ENCODE measurements at places on chromosomes 1 and 21. TPM values are rescaled to one million over a fixed set of nuclear protein-coding genes. Genes with fewer than 3 reads are reported as not detected.

Gene AKNAD1
- not detected for total RNA-seq

DNA sequence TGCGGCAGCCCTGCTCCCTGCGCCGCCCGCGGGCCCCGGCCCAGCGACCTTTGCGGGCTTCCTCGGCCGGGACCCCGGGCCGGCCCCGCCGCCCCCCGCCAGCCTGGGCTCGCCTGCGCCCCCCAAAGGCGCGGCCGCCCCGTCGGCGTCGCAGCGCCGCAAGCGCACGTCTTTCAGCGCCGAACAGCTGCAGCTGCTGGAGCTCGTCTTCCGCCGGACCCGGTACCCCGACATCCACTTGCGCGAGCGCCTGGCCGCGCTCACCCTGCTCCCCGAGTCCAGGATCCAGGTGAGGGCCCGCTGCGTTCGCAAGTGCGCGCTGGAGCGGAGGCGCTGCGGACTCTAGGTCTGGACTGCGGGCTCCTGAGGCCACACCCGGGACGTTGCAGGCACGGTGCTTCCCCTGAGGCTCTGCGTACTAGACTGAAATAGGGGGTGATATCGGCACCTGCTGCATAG is 351 bp downstream of the MIXL1 start:
- H3K27ac ChIP-seq = no peak overlapping the region
- H3K4me1 ChIP-seq = peaks cover 7% of the 10 kb centered on the region
- peak; percentile 20 for DNase-seq

Gene AGMAT
- 0.49 TPM for total RNA-seq

GRCh38 chr1:33272509-33272908 is 16.2 kb downstream of the ZNF362 start:
- peaks cover 4% of the 10 kb centered on the region for H3K36me3 ChIP-seq
- H3K4me3 ChIP-seq = no peak overlapping the region
- DNase-seq = peak; percentile 39
- H3K4me1 ChIP-seq = peaks cover 24% of the 10 kb centered on the region

Gene KCNJ9
- total RNA-seq = not detected

Gene AGRN
- 147 TPM for total RNA-seq

DNA sequence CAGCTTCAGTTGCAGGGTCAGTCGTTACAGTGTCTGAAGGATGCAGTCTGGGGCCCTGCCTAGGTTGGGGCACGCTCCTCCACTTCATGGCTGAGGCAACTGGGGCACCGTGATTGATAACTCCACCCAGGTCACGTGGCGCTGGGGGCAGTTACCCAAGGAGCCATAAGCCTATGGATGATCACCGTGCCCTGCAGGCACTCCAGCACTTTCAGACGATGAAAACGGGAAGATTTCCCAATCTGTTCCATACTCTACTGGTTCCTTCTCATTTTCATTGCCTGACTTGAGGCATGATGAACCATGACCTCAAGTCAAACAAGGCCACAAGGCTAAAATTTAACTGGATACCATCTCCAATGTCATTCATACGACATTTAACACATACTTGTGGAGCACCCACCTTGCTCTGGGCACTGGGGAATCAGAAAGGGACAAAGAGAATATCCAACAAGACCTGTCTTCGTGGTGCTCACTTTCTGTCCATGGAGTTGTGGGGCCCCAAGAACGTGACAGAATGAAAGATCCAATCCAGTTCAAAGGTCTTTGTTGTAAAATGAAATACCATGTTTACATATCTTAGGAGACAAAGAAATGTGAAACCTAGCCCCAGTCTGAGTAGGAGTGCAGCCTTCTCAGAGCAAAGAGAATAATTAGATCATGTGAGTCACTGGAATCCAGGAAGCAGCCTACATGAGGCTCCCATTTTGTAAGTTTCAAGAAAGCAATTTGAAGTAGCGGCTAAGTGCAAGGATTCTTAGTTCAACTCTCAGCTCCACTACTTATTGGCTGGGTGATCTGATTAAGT is 39.4 kb upstream of the SPOCD1 start:
- no peak overlapping the region for H3K4me3 ChIP-seq
- no peak overlapping the region for H3K27ac ChIP-seq
- no peak for DNase-seq
- no peaks in the 10 kb centered on the region for H3K36me3 ChIP-seq
- no peaks in the 10 kb centered on the region for H3K27me3 ChIP-seq
- no peaks in the 10 kb centered on the region for H3K4me1 ChIP-seq

- H3K27me3 ChIP-seq = no peaks in the 10 kb centered on the region
- H3K27ac ChIP-seq = no peak overlapping the region
- no peak for DNase-seq
These were observed 88.0 kb downstream of the CD247 start for GRCh38 chr1:167430134-167430848.

DNA sequence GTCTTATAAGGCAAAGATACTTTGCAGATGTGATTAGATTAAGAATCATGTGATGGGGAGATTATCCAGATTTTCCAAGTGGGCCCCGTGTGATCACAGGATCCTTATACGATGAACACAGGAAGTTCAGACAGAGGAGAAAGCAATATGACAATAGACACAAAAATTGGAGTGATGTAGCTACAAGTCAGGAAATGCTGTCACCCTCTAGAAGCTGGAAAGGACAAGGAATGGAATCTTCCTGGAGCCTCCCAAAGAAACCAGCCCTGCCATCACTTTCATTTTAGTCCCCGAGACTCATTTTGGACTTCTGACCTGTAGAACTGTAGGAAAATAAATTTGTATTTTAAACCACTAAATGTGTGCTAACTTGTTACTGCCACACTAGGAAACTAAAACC is 61.9 kb upstream of the C1orf21 start:
- no peak overlapping the region for H3K27ac ChIP-seq
- no peak overlapping the region for H3K4me3 ChIP-seq
- H3K36me3 ChIP-seq = no peaks in the 10 kb centered on the region
- H3K4me1 ChIP-seq = peaks cover 7% of the 10 kb centered on the region

DNA sequence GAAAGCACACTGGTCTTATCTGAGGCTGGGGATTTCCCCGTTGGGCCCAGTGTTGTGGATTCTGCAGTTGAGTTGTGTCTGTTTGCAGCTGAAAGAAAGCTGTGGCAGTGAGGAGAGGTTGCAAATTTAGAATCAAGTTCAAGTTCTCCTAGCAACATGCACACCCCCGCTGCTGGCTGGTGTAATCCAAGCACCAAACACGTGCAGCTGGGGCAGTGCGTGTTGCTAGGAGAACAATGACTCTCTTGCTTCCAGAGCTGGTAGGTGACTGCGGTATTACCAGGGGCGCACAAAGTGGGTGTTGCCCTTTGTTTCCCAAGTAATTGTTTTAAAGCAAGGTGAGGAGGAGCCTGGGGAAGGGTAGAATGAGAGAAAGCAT is 91.5 kb downstream of the IER5 start:
- no peak overlapping the region for H3K27ac ChIP-seq
- H3K36me3 ChIP-seq = no peaks in the 10 kb centered on the region
- no peaks in the 10 kb centered on the region for H3K27me3 ChIP-seq
- H3K4me1 ChIP-seq = no peaks in the 10 kb centered on the region

DNA sequence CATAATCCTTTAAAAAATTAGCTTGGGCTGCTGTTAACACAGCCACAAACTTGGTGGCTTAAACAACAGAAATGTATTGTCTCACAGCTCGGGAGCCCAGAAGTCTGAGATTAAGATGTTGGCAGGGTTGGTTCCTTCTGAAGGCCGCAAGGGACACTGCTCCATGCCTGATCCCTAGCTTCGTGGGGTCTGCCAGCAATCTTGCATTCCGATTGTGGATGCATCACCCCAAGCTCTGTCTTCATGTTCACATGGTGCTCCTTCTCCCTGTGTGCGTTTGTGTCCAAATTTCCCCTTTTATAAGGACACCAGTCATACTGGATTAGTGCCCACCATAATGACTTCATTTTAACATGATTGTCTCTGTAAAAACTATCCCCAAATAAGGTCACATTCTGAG is 5.0 kb upstream of the HHIPL2 start:
- H3K27ac ChIP-seq = no peak overlapping the region
- H3K4me1 ChIP-seq = no peaks in the 10 kb centered on the region
- H3K4me3 ChIP-seq = no peak overlapping the region
- no peak for DNase-seq
- no peaks in the 10 kb centered on the region for H3K36me3 ChIP-seq

DNA sequence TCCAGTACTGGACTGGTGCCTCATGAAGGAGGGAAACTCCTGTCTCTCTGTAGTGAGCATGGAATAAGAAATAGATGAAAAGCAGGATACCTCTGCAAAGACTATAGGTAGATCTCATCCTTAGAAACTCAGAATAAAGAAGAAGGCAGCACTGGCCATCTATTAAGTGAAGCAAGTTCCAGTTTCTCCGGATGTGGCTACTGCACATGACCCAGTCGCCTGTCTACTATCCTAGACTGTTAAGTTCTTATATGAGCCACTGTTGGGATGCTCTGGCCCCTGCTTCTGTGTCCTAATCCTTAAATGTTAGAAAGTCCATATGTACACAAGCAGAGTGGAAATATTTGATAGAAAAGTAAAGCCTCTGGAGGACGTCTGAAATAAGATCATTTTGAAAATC is 2.2 kb downstream of the FASLG start:
- H3K27ac ChIP-seq = no peak overlapping the region
- DNase-seq = no peak
- H3K36me3 ChIP-seq = no peaks in the 10 kb centered on the region
- no peak overlapping the region for H3K4me3 ChIP-seq
- no peaks in the 10 kb centered on the region for H3K27me3 ChIP-seq
- H3K4me1 ChIP-seq = no peaks in the 10 kb centered on the region

DNA sequence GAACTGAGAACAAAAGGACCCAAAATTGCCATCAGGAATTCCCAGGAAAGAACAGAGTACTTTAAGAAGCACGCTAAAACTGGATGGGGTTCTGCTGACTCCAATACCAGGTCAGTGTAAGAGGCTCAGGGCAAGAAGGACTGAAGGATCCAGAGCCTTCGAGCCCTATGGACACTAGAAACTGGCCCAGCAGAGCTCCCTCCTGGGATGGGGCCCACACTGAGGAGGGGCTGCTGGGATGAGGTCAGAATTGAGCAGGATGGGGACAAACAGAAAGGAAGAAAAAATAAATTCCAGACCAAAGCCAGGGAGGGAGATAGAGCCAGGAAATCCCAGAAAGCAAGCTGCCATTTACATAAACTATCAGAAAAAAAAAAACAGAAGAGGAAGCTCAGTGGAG is 222.4 kb upstream of the COA6 start:
- no peak overlapping the region for H3K27ac ChIP-seq
- H3K4me1 ChIP-seq = no peaks in the 10 kb centered on the region
- H3K27me3 ChIP-seq = no peaks in the 10 kb centered on the region
- H3K4me3 ChIP-seq = no peak overlapping the region
- no peak for DNase-seq

DNA sequence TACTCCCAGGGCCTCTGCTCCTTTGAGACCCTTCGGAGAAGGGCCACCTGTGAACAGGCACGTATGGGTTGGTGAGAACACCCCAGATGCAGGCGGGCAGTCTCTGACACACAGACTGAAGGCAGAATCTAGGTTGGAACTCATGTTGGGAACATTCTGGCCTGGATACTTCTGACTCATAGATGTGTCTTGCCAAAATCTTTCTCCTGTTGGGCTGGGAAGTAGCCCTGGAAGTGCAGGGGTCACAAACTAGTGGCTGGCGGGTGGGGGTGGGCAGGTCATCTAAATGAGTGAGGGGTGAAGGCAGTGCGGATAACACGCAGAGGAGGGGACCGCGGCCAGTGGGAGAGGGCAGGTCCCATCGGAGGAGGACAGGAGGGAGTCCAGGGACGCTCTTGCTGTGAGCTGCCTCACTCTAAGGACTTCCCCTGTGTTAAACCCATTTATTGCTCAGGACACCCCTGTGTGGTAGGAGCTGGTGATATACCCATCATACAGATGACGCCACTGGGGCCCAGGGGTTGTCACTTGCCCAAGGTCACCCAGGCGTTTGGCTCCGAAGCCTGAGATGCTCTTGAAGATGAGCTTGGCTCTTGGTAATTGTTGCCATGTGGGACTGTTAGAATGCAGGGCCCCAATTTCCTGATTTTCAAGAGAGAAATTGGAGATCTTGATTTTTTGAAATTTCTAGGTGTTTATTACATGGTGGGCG is 181.0 kb downstream of the PTPRU start:
- H3K27ac ChIP-seq = no peak overlapping the region
- H3K27me3 ChIP-seq = no peaks in the 10 kb centered on the region
- H3K4me3 ChIP-seq = no peak overlapping the region
- H3K36me3 ChIP-seq = no peaks in the 10 kb centered on the region
- no peaks in the 10 kb centered on the region for H3K4me1 ChIP-seq

DNA sequence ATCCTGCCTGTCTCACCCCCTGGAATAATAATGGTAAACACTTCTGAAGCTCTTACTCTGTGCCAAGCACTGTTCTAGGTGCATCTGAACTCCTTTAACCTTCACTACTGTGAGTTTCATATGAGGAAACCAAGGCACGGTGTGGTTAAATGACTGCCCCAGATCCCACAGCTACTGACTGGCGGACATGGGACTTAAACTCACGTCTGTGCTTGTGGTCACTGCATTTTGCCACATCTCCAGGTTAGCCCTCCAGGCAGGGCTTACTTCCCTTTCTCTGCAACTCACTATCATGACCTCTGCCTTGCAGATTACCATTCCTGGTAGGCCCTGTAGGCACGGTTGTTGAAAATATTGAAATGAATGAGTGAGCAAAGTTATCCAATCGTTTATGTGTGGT is 83.4 kb downstream of the ADSS2 start:
- no peak overlapping the region for H3K27ac ChIP-seq
- no peaks in the 10 kb centered on the region for H3K4me1 ChIP-seq
- no peak for DNase-seq
- H3K27me3 ChIP-seq = no peaks in the 10 kb centered on the region
- no peaks in the 10 kb centered on the region for H3K36me3 ChIP-seq

Gene C1QA
- total RNA-seq = 67.6 TPM

GRCh38 chr1:51071291-51072042 is 30.6 kb upstream of the C1orf185 start:
- DNase-seq = no peak
- H3K4me3 ChIP-seq = no peak overlapping the region
- no peaks in the 10 kb centered on the region for H3K27me3 ChIP-seq
- no peak overlapping the region for H3K27ac ChIP-seq
- no peaks in the 10 kb centered on the region for H3K36me3 ChIP-seq

DNA sequence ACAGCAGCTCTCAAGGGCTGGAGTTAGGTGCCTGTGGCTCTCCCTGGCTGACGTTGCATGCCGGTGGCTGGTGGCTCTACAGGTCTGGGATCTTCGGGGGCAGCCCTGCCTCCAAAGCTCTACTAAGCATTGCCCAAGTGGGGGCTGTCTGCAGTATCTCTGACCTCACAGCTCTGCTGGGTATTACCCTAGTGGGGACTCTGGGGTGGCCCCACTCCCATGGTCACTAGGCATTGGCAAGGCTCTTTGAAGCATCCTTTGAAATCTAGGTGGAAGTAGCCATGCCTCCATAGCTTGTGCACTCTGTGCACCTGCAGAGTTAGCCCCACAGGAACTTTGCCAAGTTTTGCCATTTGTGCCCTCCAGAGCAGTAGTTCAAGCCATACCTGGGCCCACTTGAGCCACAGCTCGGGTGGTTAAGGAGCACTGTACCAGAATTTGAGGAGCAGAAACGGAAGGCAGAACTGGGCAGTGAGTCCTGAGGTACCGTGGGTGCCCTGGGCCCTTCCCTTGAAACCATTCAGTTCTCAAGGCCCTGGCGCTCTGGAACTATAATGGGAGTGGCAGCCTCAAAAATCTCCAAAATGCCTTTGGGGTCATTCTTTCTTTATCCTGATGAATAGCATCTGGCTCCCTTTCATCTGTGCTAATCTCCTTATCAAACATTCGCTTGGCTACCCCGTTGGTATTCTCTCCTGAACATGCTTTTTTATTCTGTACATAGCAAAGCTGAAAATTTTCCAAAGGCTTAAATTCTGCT is 15.4 kb downstream of the GJA4 start:
- no peaks in the 10 kb centered on the region for H3K36me3 ChIP-seq
- DNase-seq = no peak
- H3K27me3 ChIP-seq = no peaks in the 10 kb centered on the region
- no peak overlapping the region for H3K4me3 ChIP-seq
